NCI-H2081 (cell line): ENCODE measurements at places on chromosomes 3 and 15.

GRCh38 chr15:78325092-78325843 lies 14.9 kb upstream of the CRABP1 start:
- DNase-seq = no peak

- no peak for DNase-seq
These were observed 239.3 kb downstream of the SLC9A9 start for GRCh38 chr3:143608966-143609365.

- no peak for DNase-seq
These were observed 372.0 kb downstream of the NEK10 start for GRCh38 chr3:26997226-26997625.

GRCh38 chr15:68981941-68982340 lies 32.6 kb upstream of the NOX5 start:
- DNase-seq = no peak

- peak; percentile 23 for DNase-seq
These were observed 98.2 kb downstream of the TMEM108 start for GRCh38 chr3:133136114-133137041.

- DNase-seq = no peak
These were observed 7.8 kb upstream of the CCR1 start for GRCh38 chr3:46215810-46216414.

- DNase-seq = no peak
These were observed 39.9 kb downstream of the TGFBR2 start for GRCh38 chr3:30646181-30646876.

GRCh38 chr15:70101459-70102113 lies 3.9 kb upstream of the TLE3 start:
- peak; percentile 87 for DNase-seq

DNA sequence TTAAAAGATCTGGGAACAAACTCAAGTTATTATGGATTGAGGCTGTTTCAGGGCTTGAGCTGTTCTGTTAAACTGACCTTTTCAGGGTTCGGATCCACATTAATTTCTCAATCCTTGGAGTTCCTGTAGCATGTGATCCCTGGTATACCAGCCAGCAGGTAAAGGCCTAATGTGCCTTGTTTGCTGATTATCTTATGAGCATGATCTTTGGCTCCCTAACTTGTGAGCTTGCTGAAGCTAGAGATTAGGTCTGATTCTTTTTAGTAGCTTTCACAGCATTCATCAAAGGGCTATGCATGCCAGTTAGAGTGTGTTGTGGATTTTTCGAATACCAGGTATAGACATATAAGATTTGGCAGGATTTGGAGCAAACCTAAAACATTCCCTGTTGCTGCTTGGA lies 10.3 kb downstream of the CORO2B start:
- DNase-seq = no peak

- no peak for DNase-seq
These were observed 41.6 kb downstream of the MB21D2 start for GRCh38 chr3:192875971-192876565.

- peak; percentile 64 for DNase-seq
These were observed 249.9 kb downstream of the SHOX2 start for GRCh38 chr3:157856078-157856939.

- no peak for DNase-seq
These were observed 64.1 kb upstream of the MYO5C start for GRCh38 chr15:52359722-52360121.

DNA sequence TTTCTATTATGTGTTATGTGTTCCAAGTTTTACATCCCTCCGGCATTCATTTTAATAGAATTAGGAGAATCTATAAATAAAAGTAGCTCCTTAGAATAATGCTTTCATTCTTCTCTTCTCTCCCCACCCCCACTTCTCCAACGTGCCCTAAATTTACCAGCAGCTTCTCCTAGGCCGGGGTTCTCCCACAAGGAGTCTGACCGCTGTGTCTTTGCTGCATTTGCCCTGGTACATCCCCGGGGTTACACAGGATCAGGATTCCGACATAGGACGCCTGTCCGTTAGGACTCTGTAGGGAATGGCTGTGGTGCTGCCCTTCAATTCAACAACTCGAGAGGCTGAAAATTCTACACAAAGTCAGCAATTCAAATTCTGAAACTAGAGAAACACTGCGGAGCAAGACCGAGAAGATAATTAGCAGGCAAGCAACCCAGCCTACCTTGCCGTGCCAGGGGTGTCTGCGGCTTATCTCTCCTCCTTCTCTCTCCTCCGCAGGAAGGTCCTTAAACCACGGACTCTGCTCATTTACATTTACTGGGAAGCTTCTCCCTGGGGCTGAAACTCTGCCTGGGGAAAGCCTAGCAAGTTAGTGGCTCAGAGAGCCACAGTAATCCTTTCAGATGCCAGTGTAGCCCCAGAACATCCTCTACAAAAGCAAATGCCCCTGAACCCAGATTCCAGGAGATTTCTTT lies 18.8 kb downstream of the PCSK6 start:
- no peak for DNase-seq

GRCh38 chr3:59573911-59574310 lies 524.1 kb upstream of the CFAP20DC start:
- no peak for DNase-seq

DNA sequence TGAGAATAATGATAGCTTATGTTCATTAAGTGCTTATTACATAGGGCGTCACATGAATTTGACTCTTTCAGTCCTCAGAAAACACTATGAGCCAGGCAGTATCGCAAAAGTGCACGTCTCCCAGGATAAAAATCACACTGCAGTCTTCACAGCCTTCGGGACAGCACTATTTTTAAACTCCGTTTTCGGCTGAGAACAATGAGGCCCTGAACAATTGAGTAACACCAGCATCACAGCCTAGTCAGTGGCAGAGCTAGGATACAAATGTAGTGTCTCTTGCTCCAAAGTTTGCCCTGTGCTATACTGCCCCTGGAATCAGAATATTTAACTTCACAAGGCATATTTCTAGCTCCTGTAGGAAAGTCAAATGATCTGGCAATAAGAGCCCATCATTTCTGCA lies 852.1 kb upstream of the SEMA6D start:
- DNase-seq = no peak

DNA sequence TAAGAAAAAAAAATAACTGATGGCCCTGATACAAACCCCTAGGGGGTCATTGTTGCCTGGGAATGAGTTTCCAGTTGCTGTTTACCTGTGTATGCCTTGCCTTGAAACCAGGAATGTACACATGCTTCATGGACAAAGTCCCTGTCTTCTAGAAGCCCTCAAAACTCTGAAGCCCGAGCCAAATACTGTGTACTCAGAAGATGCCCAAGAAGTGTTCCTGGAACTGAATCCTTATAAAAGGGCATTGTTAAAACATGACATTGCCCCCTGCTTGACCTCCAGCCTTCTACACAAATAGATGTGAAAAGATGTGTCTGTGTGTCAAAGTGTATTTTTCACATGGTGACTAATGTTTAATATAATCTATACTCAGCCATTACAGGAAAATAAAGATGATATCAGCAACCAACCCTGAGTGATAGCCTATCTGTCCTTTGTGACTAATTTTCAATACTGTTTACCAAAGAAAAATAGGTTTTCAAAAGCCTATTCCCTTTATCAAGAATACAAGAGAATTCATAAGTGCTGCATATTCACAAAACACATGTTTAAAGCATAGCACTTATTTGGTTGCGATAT lies 325.9 kb downstream of the MECOM start:
- no peak for DNase-seq

DNA sequence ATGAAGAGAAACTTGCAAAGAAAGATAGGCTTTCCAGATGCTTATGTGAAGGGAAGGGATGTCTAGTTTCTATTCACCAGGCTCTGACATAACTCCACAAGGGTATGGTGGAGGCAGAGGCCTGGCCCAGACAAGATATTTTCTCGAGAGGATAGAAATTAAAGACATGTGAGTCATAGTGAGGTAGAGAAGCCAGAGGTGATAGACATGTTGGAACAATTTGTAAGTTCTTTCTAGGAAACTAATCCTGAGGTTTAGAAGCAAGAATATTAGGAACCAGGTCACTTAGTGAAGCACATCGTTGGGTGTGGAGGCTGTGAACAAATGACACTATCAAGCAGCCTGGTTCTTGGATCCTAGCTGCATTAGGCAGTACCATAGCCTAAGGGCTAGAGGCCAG lies 176.9 kb downstream of the BBX start:
- DNase-seq = no peak

GRCh38 chr3:109228391-109229080 lies 87.8 kb downstream of the DPPA2 start:
- DNase-seq = no peak

GRCh38 chr15:74141591-74141990 lies 11.2 kb downstream of the ISLR2 start:
- no peak for DNase-seq

DNA sequence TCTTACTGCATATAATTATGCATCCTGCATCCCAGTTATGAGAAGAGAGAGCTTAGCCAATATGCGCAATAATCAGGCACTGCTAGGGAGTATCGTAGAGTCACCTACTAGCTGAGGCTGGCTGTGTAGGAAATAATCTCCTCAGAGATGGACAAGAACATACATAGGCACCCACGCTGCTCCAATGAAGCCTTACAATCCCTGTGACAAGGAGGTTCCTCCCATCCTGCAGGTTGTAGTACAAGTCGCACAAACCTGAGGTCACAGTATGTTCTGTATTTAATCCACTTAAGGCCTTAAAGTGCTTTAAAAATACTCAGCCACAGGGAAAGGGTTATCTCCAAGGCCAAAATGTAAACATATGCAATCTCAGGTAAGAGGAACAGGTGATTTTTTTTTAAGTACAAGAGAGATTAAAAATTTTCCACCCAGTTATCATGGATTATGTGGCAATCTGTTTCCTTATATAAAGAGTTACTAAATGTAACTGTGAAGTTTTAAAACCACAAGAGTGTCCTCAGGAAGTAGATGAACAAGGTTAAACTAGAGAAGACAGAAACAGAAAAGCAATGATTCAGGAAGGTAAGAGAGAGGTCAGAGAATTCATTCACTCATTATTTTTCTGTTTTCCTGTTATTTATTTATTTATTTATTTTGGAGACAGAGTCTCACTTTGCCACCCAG lies 7.5 kb upstream of the COLQ start:
- DNase-seq = no peak

GRCh38 chr15:60001610-60002527 lies 2.2 kb upstream of the FOXB1 start:
- DNase-seq = no peak

DNA sequence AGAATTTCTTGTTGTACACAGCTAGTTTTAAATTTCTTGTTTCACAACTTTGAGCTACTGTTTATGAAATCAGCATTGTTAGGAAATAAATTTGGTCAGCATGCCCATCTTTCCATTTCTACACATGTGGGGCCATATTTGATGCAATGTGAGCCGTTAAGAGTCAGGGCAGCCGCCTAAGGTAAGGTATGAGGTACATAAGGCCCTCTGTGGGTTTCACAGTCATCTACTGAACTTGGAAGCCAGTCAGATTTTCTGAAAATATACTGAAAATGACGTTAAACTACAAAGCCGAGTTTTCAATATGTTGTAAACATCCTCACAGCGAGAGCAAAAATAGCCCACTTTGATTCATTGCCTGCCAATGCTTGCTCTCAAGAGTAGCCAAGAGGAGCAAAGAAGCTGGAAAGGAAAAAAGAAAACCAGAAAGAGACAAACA lies 94.7 kb upstream of the PDZRN3 start:
- DNase-seq = no peak

DNA sequence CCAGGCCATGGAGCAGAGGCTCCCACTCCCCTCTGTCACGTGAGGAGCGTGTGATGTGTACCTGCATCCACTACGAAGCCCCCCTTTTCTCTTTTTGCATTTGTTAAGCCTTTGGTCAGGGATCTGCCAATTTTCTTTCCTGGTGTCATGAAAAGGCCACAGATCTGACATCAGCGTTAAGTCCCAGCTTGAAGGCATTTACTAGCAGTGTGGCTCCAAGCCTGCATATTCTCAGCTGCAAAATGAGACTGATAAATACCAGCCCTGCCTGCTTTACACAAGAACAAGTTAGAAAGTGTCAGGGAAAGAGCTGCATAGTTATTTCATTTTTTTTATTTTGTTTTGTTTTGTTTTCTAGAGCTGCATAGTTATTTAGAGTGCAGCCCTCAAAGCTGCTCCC lies 2.3 kb upstream of the ANKRD63 start:
- DNase-seq = no peak

DNA sequence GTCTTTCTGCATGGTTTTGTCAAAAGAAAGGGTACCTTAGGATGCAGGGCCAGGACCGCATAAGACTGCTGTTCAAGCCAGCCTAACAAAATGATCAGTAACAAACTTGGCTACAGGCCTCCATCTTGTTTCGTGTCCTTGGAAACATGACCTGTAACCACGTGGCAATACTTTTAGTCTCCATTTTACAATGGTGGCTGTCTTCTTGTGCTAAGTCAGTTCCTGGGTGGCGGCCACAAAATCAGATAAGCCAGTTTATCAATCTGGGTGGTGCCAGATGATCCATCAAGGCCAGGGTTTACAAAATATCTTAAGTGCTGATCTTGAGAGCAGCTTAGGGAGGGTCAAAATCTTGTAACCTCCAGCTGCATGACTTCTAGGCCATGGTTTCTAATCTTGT lies 57.1 kb upstream of the GK5 start:
- no peak for DNase-seq

GRCh38 chr3:150064971-150065370 lies 94.3 kb upstream of the PFN2 start:
- DNase-seq = no peak

DNA sequence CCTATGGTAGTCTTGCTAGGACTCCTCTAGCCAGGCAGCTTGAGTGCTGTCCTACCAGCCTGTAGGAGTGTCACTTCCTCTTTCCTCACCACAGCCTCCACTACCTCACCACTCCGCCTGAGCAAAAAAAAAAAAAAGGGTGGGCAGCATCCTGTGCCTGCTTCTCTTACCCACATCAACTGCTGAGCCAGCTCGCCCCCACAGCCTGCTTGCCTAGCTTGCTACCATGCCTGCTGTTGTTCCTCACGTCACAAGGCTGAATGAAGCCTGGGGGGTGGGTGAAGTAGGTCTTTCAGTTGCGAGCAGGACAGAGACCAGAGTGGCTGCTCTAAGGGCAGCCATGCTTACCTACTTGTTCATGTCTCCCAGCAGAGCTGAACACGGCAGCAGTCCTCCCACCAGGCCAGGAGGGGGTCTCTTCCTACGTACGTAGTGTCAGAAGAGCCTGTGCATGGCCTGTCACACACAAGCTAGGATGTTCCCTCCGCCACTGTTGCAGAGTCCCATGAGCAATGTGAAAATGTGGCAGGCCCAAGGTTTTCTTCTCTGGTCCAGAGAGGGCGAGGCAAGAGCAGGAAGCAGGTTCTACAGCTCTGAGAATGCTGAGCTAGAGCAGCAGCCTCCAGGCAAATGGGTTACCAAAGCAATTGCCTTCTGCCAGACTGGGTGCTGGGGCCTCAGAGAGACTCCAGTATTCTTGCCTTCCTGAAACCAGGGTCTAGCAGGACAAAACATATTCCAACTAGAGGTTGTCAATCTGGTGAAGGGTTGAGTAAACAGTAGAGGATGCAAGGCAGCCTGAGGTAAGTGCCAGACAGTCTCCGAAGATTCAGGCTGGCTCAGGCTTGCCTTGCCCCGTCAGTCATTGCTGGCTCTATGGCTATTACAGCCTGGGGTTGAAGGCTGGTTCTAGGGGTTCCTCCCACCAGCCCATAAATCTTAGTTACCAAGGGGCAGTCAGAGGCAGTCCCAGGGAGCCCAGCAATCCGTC lies 8.1 kb downstream of the PPM1M start:
- DNase-seq = no peak

- no peak for DNase-seq
These were observed 10.2 kb downstream of the CDCP1 start for GRCh38 chr3:45135959-45136358.
